ENCODE measurements at places on chromosomes 5 and 9.

DNA sequence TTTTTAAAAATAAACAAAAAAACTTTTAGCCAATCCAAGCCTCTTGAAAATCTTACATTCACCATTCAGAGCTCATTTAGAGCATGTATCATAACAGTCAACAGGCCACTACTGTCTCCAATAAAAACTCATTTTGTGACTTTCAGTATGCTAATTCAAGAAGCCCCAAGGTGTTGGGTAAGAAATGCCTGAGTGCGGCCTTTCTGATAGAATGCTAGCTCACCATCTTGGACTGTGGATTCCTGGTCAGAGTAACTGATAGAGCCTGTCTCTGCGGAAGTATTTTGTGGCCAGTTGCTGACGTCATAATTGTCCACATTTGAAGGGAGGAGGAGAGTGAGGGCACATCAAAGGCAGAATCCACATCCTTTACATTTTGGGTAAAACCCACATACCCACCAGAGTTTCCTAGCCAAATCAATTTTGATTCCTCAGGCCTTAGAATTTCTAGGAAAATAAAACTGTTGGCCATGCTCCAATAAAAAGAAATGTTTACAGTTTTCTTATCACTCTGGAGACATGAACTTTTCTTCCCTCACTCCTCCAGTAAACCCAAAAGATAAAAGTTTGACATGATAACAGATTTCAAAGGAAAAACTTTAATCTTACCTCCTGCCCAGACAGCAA is 41.1 kb upstream of the ERCC6L2 start:
- no peak for DNase-seq

DNA sequence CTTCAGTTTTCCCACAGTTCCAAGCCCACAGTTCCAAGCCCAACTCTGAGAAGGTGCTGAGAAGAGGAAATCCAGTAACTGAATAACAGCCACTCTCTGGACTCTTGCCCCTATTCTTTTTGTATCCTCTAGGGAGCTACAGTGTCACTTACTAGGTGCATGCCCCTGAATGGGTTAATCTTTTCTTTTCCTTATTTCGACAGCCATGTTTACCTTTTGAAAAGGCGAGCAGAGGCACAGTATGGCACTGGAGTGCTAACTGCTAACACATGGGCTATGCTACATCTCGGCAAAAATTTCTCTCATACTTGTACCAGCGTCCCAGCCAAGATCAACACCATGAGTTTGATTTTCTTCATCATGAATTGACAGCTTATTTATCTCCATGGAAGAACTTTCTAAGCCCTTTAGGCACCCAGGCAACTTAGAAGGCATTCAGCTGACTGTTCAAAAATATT is 222.6 kb downstream of the EBF1 start:
- DNase-seq: no peak

GRCh38 chr5:139574641-139575312 is 13.6 kb downstream of the UBE2D2 start:
- DNase-seq: no peak

DNA sequence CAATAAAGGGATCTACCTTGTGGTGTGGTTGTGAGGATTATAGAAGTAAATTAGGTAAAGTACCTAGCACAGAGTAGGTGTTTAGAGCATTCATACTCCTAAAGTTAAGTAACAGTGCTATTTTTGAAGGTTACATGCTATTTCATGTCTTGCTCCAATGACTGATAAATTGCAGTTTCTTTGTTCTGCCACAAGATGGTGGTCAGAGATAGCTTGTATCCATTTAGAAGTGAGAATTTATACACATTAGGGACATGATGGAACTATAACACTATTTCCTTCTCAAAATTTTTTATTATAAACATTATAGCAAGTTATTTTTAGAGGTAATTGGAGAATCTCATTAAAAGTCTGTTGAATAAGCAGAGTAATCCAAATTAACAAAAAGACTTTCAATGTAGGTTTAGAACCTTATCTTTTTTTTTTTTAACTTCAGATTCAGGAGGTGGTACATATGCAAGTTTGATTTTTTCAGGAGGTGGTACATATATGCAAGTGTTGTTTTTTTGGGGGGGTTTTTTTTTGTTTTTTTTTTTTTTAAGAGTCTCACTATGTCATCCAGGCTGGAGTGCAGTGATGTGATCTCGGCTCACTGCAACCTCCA is 17.1 kb downstream of the MTREX start:
- DNase-seq: peak; percentile 66

GRCh38 chr5:109563739-109564138 is 126.0 kb upstream of the MAN2A1 start:
- no peak for DNase-seq

DNA sequence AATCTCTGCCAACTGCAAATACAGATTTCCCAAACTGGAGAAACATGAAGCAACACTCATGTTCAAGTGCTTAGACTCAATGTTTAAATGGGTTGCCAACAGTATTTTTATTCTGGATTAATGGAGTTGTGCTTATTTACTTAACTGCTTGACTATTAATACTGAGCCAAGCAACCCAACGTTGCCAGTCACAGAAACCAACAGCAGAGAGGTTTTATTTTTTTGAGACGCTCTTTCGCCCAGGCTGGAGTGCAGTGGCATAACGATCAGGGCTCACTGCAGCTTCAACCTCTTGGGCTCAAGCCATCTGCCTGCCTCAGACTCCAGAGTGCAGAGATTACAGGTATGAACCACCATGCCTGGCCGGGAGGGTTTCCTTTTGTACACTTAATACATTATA is 8.5 kb upstream of the TMEM268 start:
- no peak for DNase-seq

- DNase-seq: no peak
These were observed 25.7 kb downstream of the CEP72 start for GRCh38 chr5:637581-638450.

- no peak for DNase-seq
These were observed 10.6 kb downstream of the CDKN2A start for GRCh38 chr9:21983561-21983935.

DNA sequence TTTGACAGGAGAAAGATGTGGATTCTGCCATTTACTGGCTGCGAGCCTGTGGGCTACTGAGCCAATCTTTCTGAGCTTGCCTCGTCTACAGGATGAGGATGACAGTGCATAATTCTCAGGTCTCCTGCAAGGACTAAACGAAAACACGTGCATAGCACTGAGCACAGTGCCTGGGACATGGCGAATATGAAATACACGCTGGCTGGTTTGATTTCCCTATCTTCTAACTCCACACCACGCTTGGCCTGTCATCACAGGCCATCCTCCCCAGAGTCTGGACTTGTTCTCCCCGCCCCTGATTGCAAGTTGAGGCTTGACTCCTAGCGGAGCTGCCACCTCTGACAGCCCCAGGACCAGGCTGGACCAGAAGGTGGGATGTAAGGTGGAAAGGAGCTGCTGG is 37.9 kb downstream of the ARPC5L start:
- DNase-seq: no peak

- no peak for DNase-seq
These were observed 45.0 kb downstream of the MRPL36 start for GRCh38 chr5:1754531-1755220.

DNA sequence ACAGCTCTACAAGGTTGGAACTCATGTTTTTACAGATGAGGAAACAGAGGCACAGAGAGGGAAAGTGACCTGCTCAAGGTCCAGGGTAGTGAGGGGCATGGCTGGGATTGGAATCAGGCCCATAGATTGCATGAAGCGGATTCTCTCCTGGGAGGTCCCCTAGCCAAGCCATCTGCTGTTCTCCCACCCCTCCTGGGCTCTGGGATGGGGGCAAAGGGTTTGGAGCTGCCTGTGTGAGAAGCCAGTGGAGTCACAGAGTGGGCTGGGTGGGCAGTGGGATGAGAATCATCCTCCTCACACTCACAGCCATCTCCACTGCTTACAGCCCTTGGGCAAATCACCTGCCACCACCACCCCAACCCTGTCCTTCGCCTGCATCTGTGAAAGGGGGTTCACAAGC is 38.6 kb upstream of the PSD2 start:
- no peak for DNase-seq

- DNase-seq: no peak
These were observed 12.3 kb downstream of the F2RL1 start for GRCh38 chr5:76831110-76831452.

DNA sequence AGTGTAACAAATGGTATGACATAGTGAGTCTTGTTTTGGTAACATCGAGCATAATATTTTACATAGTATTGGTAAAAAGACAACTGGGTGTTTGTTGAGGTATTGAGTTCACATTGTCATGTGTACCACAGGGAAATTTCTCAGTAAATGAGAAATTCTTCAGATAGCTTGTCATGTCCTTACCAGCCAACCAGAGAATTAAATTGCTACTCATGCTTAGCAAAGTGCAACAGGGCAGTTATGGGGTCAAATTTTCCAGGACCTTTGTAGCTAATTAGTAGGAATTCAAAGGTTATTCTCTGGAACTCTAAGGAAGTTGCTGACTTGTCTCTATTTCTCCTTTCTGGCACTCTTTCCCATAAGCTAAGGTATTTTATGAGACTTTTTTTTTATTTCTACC is 595.7 kb downstream of the EFNA5 start:
- DNase-seq: no peak

DNA sequence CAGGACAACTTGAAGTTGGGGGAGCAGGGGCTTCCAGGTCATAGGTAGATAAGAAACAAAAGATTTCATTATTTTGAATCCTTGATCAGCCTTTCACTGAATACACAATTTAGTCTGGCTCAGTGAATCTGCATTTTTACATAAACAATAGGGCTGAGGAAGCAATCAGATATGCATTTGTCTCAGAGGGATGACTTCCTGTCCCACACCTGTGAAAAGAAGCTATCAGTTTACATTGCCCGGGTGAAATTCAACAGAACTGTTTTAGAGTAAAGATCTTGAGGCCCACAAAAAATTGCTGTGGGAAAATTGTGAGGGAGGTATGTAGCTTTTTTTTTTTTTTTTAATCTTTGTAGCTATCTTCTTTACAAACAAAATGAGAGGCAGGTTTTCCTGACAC is 38.3 kb downstream of the DNAJB5 start:
- no peak for DNase-seq

DNA sequence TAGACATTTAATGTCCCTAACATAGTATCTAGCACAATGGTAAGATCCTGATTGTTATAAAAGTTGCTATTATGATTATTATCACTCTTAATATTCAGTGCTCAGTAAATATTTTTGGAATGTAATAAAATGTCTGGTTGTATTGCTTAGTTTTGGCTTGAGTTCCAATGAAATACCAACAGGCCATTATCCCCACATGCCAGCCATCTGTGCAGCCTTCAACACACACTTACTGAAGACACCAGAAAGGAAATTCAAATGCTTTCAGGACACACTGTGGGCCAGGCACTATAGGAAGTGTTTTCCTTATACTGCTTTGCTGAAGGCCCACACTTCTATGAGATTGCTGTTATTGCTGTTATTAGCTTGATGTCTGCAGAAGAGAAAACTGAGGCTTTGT is 157.5 kb downstream of the TRIM32 start:
- DNase-seq: peak; percentile 39

DNA sequence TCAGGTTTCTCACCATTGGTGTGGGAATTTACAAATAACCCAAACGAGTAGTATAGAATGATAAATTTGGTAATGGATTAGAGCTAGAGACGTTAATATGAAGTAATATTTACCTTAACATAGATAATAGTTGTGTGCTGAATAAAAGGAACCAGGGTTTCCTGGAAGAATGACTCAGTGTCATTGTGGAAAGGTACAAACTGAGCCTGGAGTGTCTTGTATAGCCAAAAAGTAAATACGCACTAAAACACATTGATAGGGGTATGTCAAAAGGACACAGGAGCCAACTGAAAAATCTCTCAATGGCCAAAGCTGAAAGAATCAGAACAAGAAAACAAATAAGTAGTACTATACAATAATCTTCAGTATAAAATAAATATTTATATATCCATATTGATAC is 363.5 kb downstream of the SLCO4C1 start:
- no peak for DNase-seq

DNA sequence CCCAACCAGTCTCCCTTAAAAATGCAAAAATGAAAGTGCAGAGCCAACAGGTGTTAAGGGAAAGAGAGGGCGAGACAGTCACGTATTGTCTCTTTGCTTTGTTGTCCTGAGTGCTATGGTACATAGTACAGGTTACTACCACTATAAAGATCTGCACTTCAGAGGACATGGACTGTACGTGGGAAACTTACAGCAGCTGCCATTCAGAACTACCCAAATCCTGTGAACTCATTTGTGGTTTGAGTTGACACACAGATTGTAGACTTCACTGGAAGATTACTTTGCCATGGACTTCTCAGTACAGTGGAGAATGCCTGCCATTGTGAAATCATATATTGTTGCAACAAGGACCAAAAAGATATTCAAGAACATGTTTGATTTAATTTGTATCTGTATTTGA is 34.8 kb downstream of the FBXO38 start:
- no peak for DNase-seq

GRCh38 chr5:170443624-170444023 is 54.5 kb upstream of the KCNMB1 start:
- DNase-seq: no peak

DNA sequence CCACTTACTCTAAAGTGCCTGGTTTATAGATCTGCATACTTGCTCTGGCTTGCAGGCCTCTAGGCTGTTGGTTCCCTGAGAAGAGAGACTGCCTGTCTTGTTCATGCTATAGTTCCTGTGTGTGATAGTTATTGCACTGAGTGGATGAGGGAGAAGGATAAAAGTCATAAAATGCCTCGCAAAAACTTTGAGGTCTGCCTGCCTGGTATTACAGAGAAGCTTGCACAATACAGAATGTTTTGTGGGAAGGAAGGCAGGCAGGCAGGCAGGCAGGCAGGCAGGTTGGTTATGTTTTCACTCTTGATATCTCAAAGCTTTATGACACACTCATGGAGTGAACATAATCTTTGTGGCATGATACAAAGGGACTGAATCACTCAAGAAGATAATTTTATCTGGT is 287.1 kb downstream of the SLIT3 start:
- DNase-seq: no peak

DNA sequence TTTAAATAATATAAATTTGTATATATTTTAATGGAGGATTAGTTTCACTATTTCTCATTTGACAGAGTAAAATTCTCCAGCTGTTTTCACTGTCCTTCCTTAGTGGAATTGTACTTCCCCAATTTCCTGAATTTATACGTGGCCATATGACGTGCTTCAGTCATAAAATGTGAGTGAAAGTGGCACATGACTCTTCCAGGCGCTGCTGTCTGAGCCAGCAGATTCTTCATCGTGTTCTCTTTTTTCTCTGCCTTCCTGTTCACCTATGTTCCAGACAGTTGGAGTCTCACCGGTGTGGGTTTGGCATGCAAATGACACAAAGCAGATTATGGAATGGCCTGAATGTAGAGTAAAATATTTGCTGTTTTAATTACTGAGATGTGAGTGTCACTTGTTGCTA is 684.1 kb downstream of the SEMA5A start:
- DNase-seq: no peak

- DNase-seq: no peak
These were observed 226.8 kb upstream of the ATP10B start for GRCh38 chr5:161078793-161079192.

GRCh38 chr5:120252839-120253238 is 211.3 kb upstream of the PRR16 start:
- DNase-seq: no peak
